Kidney (tissue), 22 donors: ENCODE measurements at places on chromosomes 6 and 20.

DNA sequence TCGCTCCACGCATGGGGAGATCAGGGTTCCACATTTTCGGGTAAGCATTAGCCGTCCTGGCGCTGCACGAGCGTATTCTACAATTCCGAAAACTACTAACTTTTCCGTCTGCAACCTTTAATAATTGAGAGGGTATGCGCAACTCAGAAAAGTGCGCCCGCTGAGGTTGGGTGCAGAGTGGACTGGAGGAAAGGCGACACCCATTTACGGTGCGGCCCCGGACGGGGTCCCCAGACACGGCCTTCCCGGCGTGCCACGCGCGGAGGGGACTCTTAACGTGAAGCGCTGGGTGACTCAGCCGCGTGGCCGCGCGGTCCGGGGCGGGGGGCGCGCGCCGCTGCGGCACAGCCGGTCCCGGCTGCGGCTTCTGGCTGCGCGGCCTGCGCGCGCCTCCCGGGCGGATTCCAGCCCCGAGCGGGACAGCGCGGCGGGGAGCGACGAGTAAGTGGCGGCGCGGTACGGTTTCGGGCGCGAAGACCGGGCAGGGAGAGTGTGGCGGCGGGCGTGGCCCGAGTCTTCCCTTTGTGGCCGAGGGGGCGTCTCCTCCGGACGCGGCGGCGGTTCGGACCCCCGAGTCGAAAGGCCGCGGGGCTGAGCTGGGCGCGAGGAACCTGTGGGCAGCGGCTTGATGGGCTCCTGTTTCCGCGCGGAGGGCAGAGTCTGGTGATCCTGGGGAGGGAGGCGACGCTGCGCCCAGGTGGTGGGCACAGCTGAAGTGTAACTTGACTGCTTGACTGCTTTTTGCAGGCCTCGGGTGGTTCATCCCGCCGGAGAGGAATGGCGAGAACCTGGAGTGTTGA, at the start of the genes KCTD20 and PXT1:
Gene KCTD20, plus strand, starts transcription at position 330 of the 800 bp plus-strand sequence. CDS start 27,098 bp downstream, outside the sequence.
Gene PXT1, minus strand, starts transcription at position 184 of the 800 bp plus-strand sequence. CDS start 16,772 bp downstream, outside the sequence.
- H3K36me3 ChIP-seq: no peaks in the 10 kb centered on the region
- H3K4me1 ChIP-seq: peaks cover 10% of the 10 kb centered on the region
- H3K27me3 ChIP-seq: no peaks in the 10 kb centered on the region
- peak within 1 kb of the TSS; percentile 92 for H3K4me3 ChIP-seq
- peak; percentile 92 for DNase-seq

DNA sequence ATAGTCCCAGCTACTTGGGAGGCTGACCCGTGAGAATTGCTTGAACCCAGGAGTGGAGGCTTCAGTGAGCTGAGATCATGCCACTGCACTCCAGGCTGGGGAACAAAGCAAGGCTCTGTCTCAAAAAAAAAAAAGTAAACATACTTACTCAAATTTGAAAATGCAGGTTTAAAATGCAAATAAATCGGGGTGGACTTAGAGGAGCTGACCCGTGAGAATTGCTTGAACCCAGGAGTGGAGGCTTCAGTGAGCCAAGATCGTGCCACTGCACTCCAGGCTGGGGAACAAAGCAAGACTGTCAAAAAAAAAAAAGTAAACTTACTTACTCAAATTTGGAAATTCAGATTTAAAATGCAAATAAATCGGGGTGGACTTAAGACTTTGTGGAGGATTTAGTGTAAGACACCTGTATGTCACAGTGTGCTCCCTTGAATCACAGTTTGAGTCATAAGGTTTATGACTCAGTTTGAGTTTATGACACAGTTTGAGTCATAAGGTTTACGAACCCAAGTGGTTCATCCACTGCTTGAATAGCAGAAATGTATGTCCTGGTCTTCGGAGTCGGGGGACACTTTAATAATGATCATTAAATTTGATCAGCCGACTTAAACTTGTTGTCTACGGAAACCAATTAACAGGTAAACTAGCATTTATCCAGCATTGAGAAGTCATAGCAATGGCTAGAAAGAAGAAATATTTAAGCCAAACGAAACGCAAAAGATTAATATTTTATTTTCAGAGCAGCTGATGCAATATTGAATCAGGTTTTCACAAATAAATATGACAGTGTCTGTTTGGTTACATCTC, 6.8 kb upstream of the MRPS10 start:
- DNase-seq: no peak
- no peaks in the 10 kb centered on the region for H3K36me3 ChIP-seq
- peaks cover 12% of the 10 kb centered on the region for H3K4me1 ChIP-seq
- H3K27ac ChIP-seq: no peak overlapping the region
- no peaks in the 10 kb centered on the region for H3K27me3 ChIP-seq

DNA sequence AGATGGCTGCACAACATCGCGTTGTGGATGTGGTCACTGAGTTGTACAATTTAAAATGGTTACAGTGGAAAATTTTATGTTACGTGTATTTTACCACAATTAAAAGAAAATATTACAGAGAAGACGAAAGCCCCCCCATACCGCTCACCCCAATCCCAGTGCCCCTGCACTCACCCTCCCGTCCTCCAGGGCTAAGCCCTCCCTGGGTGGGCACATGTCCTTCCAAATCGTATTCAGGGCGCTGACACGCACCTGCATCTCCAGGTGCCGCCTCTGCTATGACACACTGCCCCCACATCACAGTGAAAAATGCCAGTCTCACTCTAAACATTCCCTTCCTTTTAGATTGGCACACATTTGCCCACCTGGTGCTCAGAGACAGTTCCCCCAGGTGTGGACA, 49.4 kb downstream of the PSMG4 start:
- H3K4me3 ChIP-seq: no peak overlapping the region
- no peaks in the 10 kb centered on the region for H3K27me3 ChIP-seq
- H3K4me1 ChIP-seq: no peaks in the 10 kb centered on the region
- H3K36me3 ChIP-seq: no peaks in the 10 kb centered on the region

DNA sequence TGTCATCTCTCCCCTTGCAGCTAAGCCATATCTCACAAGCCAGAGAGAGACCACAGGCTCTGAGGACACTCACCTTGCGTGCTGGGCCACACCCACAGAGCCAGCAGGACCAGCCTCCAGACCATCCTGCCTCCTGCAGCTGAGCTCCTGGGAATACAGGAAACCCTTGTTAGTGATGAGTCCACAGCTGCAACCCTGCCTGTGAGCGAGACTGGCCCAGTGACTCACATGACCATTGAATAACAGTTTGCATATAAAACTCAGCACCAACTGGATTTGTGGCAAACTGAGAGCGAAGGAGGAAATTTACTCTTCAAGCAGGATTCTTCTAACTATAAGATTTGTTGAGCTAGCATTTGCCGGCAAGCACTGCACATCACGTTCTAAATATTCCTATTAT, 3.0 kb downstream of the THBS2 start:
- H3K4me1 ChIP-seq: peaks cover 5% of the 10 kb centered on the region
- no peak for DNase-seq
- peaks cover 25% of the 10 kb centered on the region for H3K27me3 ChIP-seq
- no peaks in the 10 kb centered on the region for H3K36me3 ChIP-seq
- H3K4me3 ChIP-seq: no peak overlapping the region

- peak; percentile 84 for DNase-seq
- no peaks in the 10 kb centered on the region for H3K27me3 ChIP-seq
- peak overlapping the region; percentile 93 for H3K4me3 ChIP-seq
- no peak overlapping the region for H3K27ac ChIP-seq
- H3K36me3 ChIP-seq: no peaks in the 10 kb centered on the region
Measured at GRCh38 chr6:26312501-26313397, 52.2 kb upstream of the BTN3A2 start.

GRCh38 chr6:37783025-37783855, 36.3 kb upstream of the ZFAND3 start:
- H3K36me3 ChIP-seq: no peaks in the 10 kb centered on the region
- H3K27ac ChIP-seq: no peak overlapping the region
- H3K4me1 ChIP-seq: no peaks in the 10 kb centered on the region
- no peaks in the 10 kb centered on the region for H3K27me3 ChIP-seq
- peak overlapping the region; percentile 38 for H3K4me3 ChIP-seq

DNA sequence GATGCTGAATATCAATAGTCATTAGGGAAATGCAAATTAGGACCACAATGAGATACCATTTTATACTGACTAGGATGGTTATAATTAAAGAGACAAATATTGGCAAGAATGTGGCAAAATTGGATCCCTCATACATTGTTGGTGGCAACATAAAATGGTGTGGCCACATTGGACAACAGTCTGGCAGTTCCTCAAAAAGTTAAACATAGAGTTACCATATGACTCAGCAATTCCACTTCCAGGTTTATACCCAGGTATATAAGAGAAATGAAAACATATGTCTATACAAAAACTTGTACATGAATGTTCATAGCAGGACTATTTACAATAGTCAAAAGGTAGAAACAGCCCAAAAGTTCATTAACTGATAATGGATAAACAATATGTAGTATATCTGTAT, 2.0 kb upstream of the CRIP3 start:
- H3K36me3 ChIP-seq: no peaks in the 10 kb centered on the region
- no peak overlapping the region for H3K27ac ChIP-seq
- H3K27me3 ChIP-seq: no peaks in the 10 kb centered on the region
- no peak overlapping the region for H3K4me3 ChIP-seq

DNA sequence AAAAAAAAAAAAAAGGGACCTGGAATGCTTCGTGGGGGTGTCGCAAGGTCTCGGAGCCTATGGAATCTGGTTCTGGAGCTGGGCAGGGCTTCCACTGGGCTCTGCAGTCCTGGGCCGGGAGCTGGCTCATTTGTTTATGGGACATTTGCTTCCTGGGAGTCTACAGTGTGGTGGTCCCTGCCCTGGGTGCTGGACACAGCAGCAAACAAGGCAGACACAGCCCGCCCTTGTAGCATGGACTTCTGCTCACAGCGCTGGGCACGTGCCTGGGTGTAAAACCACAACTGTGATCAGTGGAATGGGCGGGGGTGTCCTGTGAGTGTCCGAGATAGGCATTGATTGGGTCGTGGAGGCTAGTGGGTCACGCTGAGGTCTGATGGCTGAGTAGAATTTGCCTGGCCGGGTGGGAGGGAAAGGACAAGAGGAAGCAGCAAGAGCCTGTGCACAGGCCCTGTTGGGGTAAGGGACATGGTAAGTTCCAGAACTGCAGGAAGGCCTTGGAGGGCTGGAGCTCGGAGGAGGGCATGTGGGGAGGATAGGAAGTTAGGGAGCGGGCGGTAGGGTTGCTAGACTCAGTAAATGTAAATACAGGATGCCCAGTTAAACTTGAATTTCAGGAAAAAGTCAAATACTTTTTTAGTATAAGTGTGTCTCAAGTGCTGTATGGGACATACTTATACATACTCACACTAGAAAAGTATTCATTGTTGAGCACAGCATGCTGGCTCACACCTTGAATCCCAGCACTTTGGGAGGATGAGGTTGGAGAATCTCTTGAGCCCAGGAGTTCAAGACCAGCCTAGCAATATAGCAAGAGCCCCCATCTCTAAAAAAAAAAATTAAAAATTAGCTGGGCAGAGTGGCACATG, 61.3 kb upstream of the PMEPA1 start:
- H3K27me3 ChIP-seq: no peaks in the 10 kb centered on the region
- peak; percentile 29 for DNase-seq
- H3K4me3 ChIP-seq: no peak overlapping the region
- H3K36me3 ChIP-seq: no peaks in the 10 kb centered on the region
- no peak overlapping the region for H3K27ac ChIP-seq

GRCh38 chr6:160160450-160160849, 38.8 kb downstream of the SLC22A1 start:
- H3K27ac ChIP-seq: no peak overlapping the region
- H3K4me1 ChIP-seq: no peaks in the 10 kb centered on the region
- peak; percentile 47 for DNase-seq
- peaks cover 2% of the 10 kb centered on the region for H3K36me3 ChIP-seq
- no peaks in the 10 kb centered on the region for H3K27me3 ChIP-seq
- H3K4me3 ChIP-seq: no peak overlapping the region

DNA sequence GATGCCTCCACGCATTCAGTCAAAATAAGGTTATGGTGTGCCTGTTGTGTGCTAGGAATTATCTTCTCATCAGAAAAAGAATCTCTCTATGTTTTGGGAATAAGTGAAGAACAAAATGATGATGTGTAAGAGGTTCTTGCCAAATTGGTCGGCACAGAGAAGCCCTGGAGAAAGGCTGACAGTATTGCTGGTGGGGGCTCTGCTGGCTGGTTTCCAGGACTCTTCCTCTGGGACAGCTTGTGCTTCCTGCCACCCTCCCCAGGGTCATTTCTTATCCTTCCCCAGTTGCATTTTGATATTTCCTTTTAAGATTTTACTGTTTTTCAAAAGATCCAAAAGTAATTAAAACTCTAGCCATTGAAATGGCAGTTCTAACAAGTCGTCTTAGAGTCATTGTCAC, 22.1 kb downstream of the CST4 start:
- no peak overlapping the region for H3K27ac ChIP-seq
- H3K36me3 ChIP-seq: no peaks in the 10 kb centered on the region
- H3K27me3 ChIP-seq: no peaks in the 10 kb centered on the region
- no peak for DNase-seq
- H3K4me1 ChIP-seq: no peaks in the 10 kb centered on the region

GRCh38 chr6:132228894-132229293, 172.4 kb downstream of the MOXD1 start:
- no peaks in the 10 kb centered on the region for H3K36me3 ChIP-seq
- no peaks in the 10 kb centered on the region for H3K27me3 ChIP-seq
- no peak for DNase-seq
- H3K27ac ChIP-seq: no peak overlapping the region

- H3K4me3 ChIP-seq: no peak overlapping the region
- no peak for DNase-seq
- no peaks in the 10 kb centered on the region for H3K4me1 ChIP-seq
- H3K27ac ChIP-seq: no peak overlapping the region
- H3K36me3 ChIP-seq: no peaks in the 10 kb centered on the region
- H3K27me3 ChIP-seq: no peaks in the 10 kb centered on the region
Measured at GRCh38 chr6:86683132-86683908, 254.0 kb upstream of the HTR1E start.
